ENCODE measurements at places on chromosomes 6 and 20. TPM values are rescaled to one million over a fixed set of nuclear protein-coding genes. Genes with fewer than 3 reads are reported as not detected.

The SIRPD gene
- not detected for total RNA-seq

The LCA5 gene
- total RNA-seq, result 7.3 TPM

The CLPSL1 gene
- not detected for total RNA-seq

The EPB41L1 gene
- 9.0 TPM for total RNA-seq

The PPIL6 gene
- 0.27 TPM for total RNA-seq

Data from thoracic aorta endothelial cell (primary cell).